ENCODE measurements at places on chromosomes 5 and 9.

DNA sequence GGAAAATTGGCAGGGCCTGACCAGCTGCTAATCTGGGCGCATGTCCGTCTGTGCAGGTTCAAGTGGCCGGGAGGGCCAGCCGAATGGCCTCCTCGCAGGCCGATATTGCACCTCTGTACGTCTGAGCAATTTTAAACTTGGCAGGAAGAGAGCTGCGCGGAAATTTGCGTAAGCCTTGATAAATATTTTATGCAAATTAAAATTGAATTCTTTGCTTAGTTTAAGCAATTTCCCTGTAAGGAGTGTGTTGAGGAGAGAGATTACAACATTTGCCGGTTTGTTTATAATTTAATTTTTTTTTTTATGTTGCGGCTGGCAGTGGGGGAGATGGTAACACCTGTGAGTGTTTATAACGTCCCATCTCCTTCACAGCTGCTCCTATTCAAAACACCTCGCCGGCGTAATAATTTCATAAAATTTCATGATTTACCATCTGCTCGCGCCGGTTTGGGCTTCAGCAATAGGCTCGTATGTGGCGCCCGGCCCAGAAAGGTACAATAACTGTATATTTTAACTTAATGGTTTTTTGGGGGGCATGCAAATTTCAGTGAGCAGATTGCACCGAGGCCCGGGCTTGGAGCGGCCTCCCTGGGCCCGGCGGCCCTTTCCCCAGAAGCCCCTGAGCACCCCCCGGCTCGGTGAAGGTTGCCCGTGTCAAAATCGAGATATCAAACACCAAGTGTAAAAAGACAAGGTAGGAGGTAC lies 269.4 kb upstream of the MVB12B start:
- peak; percentile 70 for DNase-seq

GRCh38 chr5:174542037-174542436 lies 182.3 kb upstream of the MSX2 start:
- DNase-seq: no peak

- DNase-seq: no peak
These were observed 86.3 kb upstream of the IFNK start for GRCh38 chr9:27437652-27438373.

GRCh38 chr5:176334031-176334770 lies 27.4 kb downstream of the KIAA1191 start:
- DNase-seq: no peak

- DNase-seq: no peak
These were observed 65.9 kb upstream of the FCN2 start for GRCh38 chr9:134814598-134815215.

DNA sequence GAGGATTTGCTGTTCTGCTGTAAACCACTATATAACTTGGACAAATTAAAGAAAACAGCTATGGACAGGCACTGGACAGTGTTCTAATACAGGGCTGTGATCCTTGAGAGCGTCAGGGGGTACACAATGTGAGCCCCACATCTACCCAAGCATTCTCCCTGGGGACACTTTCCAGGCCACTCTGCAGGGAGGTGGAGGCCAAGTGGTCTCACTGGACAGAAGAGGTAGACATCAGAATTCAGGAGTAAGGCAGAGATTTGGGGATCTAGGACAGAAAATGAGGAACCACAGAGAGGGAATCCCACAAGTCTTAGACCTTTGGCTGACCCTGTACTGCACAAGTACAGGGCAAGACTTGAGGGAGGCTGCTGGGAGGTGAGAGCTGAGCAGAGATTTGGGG lies 3.8 kb upstream of the IGFBPL1 start:
- no peak for DNase-seq
